ENCODE measurements at places on chromosomes 5 and 9. TPM values are rescaled to one million over a fixed set of nuclear protein-coding genes. Genes with fewer than 3 reads are reported as not detected.

DNA sequence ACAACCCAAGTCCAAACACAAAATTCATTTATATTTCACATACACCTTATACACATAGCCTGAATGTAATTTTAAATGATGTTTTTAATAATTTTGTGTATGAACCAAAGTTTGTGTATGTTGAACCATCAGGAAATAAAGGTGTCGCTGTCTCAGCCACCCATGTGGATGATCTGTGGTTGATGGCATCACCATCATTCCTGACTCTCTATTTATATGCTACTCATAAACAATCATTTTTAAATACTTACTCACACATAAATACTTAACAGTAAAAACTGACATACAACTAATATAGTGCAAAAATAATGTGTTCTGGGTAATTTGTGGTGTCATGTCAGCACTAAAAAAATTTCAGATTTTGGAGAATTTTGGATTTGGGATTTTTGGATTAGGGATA, 38.4 kb downstream of the SMC5 start:
- DNase-seq, result no peak

GRCh38 chr9:135889564-135890189, 17.7 kb downstream of the CAMSAP1 start:
- no peak for DNase-seq

GRCh38 chr5:62465985-62466925, 53.7 kb downstream of the IPO11 start:
- DNase-seq, result no peak

DNA sequence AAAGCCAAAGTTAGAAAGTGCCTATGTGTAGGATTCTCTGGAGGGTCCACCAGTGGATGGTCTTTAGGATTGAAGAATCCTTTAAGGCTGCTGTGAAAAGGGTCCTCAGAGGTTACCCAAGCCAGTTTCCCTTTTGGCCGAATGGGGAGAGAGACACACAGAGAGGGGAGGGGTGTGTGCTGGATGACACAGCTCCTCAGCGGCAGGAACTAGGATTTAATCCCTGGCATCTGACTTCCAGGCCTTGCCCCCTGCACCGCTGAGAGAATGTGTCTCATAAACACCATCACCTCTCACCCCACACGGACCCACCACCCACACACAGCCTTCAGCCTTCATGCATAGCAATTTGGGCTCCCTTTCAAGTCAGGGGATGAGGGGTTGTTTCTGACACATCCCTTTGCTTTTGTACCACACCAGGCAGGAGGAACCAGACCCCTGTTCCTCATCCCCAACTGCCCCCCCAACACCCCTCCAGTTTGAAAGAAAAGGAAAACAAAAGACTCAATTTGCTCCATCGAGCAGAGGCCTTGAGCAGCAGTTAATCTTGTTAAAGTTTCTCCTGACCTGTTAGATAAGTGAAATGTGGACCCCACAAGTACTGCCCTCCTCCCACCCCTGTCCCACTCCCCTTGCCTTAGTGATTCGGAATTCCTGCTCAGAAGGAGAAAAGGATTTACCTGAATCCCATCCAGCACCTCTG, 4.0 kb downstream of the PAPPA start:
- DNase-seq, result no peak

DNA sequence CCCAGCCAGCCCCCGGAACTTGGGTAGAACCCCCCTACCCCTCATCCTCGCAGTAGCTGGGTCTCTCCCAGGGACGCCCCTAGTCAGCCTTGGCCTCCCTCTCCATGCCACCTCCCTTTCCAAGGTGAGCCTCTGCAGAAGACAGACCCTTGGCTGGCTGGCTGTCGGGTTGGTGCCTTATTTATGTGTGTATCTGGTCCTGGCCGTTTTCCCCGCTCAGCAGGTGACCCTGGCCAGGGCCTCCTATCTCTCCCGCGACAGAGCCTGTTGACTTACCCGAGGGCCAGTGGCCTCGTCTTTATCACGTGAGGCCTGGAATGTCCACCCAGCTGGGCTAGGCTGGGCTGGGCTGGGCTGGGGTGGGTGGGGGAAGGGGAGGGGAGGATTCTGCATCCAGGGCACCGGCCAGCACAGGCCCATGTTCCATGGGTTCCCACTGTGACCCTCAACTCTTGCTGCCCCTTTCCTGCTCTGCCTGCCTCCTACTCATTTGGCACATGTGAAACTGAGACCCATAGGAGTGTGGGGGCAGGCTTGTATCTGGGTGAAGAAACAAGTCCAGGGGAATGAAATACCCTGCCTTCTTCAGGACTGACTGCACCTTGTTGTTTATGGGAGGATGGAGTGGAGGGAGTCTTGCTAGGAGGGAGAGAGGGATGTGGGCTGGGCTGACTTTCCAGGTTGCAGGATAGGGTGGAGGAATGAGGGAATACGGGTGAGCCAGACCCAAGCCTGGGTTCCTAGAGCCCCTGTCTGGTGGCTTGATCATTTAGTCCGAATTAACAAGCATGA, 3.1 kb downstream of the CXXC5 start:
- DNase-seq, result no peak

- no peak for DNase-seq
Measured at GRCh38 chr5:15808577-15808976, 308.6 kb downstream of the FBXL7 start.

GRCh38 chr9:37692622-37693221, 42.0 kb downstream of the FRMPD1 start:
- no peak for DNase-seq

- DNase-seq, result no peak
Measured at GRCh38 chr5:3217114-3217513, 378.5 kb upstream of the IRX1 start.

DNA sequence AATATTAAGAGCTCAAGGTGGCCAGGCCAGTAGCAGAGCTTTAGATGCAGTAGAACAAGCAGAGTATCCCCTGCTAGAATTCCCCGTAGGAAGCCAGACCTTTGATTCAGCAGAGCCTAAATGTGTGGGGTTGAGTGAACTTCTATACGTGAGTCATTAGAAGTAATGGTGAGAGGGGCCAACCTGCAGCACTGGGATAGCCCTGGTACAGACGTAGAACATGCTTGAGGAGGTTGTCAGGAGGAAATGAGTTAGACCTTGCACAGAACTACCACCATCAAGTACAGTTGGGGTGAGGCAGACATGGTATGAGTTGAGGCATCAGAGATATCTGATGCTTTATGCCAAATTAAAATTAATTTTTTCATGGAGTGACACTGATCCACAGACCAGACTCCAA, 42.0 kb downstream of the PDCD1LG2 start:
- DNase-seq, result peak; percentile 19

DNA sequence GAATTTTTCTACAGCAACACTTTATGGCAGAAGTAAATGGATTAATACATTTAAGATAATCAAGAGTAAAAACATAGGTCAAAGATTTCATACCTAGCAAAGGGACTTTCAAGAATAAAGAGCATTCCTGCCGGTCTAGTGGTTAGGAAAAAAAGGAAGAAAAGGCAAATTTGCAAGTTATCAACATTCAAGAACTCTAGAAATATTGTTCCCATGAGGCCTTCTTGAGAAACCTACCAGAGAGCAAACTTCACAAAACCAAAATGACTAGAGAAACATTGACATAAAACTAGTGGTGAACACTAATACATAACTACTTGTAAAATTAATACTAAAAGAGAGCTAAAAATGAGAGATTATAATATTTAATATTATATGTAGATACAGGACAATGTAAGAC, 320.2 kb upstream of the RGMB start:
- DNase-seq, result no peak

GRCh38 chr9:122364117-122364782, 6.6 kb upstream of the PTGS1 start:
- no peak for DNase-seq

GRCh38 chr5:143913008-143913752, 101.2 kb downstream of the HMHB1 start:
- DNase-seq, result no peak

DNA sequence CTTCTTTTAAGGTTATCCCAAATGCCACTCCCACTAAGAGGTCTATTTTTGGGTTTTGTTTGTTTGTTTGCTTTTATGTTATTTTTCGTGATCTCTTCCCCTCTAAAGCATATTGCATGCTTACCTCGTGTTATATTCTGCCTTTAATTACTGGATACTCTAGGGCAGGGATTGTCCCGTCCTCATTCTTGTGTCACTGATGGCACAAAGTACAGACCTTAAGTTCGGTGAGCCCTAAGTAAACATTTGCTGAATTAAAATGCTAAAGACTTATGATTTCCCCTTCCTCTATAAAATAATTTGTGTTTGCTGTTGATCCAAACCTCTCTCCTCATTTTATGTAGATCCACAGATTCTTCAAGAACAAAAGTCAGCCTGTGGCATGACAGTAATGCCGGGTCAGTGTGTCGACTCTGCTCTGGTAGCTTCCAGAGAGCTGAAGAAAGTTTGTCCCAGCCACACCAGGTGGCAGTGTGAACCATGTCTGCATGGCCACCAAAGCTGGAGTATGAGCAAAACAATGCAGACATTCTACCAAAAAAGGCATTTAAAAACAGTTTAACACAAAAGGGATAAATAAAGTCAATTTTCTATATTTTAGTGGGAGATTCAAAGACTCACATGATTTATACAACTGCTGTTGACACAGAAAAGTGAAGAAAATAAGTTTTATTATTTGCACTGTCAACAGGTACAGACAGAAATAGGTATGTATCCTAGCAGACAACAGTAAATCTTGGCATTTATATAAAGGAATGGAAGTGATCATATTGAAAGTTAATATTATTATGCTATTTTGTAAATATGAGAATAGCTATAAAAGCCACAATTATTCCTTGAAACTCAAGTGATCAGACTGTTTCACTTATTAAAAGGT, 17.9 kb upstream of the POC5 start:
- peak; percentile 45 for DNase-seq

DNA sequence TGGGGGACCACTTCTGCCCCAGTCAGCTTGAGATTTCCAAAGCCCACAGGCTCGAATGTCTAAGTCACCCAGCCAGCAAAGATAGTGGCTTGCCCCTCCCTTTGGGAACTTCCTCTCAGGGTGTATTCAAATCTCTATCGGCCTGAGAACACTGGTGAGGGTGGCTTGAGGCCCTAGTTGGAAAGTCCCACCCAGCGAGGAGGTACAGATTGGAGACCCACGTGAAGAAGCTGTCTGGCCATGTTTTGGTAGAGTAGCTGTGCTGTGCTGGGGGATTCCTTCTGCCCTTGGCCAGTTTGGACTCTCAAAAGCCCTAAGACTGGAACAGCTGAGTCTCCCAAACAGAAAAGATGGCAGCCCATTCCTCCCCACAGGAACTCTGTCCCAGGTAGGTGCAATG, 172.7 kb upstream of the RIOK2 start:
- no peak for DNase-seq

DNA sequence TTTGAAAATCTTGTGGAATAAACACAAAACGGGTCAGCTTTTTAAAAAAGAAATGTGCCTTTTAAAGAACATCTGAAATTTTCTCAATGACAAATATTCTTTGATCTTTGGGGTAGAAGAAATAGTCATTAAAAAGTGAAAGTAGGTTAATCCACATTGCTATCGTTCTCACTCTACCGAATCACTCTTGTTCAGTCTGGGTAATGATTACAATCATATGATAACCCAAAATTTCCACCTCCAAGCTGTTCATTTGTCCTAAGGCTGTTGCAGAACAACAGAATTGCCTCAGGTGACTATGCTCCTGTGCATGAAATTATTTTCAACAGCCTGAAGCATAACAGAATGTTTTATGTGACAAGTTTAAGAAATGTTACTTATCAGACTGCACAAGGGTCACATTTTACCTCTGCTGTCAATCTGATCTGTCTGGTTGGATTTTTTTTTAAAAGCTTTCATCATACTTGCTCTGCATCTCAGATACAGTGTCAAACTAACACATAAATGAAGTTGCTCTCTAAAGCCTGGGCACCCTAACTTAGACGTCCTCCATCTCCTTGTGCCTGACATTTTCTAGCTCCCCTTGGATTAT, 227.3 kb downstream of the LURAP1L start:
- no peak for DNase-seq

- peak; percentile 84 for DNase-seq
Measured at GRCh38 chr5:81165493-81166119, 67.5 kb upstream of the CKMT2 start.

- DNase-seq, result peak; percentile 89
Measured at GRCh38 chr5:137563646-137564397, 64.7 kb upstream of the SPOCK1 start.

DNA sequence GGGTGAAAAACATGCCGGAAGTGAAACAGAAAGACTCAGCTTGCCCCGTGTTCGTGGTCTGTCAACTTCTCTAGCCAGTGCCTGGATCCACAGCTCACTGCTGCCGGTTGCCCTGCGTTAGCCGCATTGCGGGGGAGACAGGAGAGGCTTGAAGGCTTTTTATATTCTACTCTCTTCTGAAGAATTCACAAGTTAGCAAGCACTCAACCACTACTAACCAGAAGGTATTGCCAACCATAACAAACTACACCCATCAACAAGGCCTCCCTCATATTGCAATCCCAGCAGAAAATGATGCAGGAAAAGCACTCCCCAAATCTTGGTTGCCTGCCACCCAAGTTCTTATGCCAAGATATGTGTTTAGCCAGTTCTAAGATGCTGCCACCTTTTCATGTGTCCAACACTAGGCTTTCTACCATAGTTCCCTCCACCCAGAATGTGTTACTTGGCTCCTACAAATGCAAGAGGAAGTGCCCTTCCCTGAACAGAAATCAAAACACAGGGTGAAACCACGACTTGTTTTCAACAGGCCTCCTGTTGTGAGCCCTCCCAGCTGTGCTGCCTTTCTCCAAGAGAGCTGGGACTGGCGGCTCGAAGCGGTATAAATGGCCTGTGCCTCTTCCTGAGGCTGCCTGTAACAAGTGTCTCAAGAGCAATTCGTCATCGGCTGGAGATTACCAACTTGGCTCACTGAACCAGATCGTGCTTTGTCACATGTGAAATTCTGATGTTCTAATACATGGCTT, 129.0 kb downstream of the SNX18 start:
- peak; percentile 43 for DNase-seq

GRCh38 chr9:97319395-97319794, 11.9 kb downstream of the CCDC180 start:
- DNase-seq, result no peak

DNA sequence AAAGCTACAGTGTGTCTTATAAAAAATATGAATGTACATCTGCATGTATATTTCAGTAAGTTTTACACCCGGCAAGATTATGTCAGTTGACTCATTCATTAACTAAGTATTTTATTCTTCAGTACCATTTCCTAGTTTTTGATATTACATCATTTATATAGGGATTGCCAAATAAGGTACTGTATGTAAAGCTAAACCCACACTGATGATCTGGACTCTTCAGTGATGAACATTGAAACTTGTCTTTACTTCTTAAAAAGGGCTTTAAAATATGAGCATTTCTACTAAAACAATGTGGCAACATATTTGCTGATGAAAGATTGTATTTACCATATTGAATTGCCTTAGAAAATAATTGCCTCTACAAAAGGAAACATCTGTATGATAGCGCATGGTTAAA, 151.8 kb upstream of the TLX3 start:
- peak; percentile 8 for DNase-seq

GRCh38 chr9:16039988-16040761, 487.3 kb downstream of the CCDC171 start:
- no peak for DNase-seq

IPPK gene
- total RNA-seq, result 16.9 TPM

MVB12B gene
- total RNA-seq, result 18.4 TPM

TEK gene
- total RNA-seq, result 119 TPM

HTR1A gene
- not detected for total RNA-seq

RICTOR gene
- total RNA-seq, result 44.7 TPM
